ENCODE measurements at places on chromosomes 11 and 22.

DNA sequence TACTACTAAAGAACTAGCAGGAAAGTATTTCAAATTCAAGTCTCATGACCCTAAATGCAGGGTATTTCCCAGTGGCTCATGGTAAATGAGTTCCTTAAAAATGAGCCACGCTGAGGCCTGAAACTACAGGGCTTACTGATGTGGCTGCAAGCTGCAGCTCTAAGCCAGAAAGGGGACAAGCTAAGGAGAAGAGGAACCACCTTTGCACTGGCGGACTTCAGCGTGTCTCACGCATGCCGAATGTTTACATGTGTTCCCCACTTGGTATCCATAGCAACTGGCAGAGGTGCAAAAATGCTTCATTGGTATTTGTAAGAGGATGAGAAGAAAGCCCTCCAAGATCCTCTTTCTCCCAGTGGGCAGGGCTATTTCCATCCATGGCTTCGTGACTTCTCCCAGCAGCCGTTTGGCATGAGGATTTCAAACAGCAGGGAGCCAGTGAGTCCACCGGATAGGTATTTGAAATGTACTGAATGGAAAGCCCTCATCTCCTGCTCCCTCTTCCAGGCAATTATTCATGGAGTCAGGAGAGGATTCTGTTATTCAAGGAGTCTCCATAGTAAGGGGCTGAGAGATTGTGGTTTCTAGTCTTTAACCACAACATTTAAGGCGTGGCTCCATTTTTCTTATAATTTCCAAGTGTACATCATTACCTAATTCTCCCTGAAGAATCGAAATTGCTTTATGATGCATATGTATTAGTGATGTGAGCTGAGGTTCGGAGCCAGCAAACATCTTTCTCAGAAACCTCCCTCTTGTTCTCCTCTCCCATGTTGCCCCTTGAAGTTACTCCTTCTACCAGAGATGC lies 55.3 kb upstream of the CD44 start:
- DNase-seq: no peak

- no peak for DNase-seq
These were observed 4.8 kb upstream of the FBXO7 start for GRCh38 chr22:32469799-32470212.

DNA sequence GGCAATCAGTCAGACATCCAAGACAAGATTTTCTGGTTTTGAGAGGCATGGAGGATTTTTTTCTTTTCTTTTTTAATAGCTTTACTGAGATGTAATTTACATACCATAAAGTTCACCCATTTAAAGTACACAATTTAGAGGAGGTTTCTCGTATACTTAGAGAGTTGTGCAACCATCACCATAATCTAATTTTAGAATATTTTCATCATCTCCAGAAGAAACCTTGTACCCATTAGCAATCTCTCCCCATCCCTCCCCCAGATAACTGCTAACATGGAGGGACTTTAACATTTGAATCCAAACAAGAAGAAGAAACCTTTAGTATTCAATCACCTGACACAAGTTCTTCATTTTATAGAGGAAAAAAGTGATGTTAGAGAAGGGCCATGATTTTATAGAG lies 83.6 kb downstream of the CLPB start:
- DNase-seq: no peak

DNA sequence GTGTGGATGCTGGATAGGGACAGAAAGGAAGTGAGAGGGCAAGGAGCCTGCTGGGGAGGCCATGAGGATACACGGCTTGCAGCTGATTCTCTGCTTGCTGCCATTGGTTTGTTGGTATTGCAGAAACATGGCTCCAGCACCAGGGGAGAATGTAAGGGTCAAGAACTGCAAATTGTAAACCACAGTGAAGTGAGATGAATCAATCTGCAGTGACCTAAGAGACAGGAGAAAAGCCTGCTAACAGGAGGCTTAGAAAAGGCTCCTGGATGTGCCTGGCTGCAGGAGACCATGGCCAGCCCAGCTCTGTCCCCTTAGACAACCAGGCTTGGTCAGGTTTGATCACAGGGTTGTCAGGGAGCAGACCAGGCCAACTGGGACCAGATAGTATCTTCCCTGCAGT lies 233.7 kb upstream of the CADM1 start:
- no peak for DNase-seq
